Panc1 (cell line): ENCODE measurements at places on chromosomes 12 and 14. TPM values are rescaled to one million over a fixed set of nuclear protein-coding genes. Genes with fewer than 3 reads are reported as not detected.

DNA sequence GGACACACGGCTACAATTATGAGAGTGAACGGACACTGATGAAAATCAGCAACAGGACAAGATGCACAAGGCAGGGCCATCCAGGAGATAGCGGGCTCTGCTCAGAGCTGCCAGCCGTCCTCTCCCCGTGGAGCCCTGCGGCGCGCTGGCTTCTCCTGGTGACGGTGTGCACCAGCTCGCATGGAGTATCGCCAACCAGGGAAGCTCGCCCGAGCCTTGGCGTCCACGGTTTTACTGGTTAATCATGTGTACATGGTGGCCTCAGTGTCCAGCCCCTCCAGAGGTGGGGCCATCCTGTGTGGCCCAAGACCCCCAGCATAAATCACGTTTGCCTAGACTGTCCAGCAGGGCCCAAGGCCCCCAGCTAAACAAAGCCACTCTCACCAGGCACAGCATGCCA lies 31.2 kb upstream of the DYNC1H1 start:
- no peak for DNase-seq

DNA sequence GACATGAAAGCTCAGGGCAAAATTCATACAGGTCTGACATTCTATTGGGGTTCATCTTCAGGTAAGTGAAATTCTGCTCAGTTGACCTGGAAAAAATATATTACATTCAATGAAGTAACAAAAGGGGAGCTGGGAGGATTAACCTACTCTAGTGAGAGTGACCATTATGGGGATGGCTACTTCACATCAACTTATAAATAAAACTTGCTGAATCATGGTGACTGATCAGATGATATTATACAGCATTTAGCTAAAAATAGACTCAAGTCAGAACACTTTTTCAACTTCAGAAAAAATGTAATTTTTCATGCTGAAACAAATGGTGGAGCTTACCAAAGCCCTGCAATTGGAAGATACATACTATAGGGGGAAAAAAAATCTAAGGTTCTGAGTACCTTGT lies 800.2 kb downstream of the FSCB start:
- DNase-seq: no peak

DNA sequence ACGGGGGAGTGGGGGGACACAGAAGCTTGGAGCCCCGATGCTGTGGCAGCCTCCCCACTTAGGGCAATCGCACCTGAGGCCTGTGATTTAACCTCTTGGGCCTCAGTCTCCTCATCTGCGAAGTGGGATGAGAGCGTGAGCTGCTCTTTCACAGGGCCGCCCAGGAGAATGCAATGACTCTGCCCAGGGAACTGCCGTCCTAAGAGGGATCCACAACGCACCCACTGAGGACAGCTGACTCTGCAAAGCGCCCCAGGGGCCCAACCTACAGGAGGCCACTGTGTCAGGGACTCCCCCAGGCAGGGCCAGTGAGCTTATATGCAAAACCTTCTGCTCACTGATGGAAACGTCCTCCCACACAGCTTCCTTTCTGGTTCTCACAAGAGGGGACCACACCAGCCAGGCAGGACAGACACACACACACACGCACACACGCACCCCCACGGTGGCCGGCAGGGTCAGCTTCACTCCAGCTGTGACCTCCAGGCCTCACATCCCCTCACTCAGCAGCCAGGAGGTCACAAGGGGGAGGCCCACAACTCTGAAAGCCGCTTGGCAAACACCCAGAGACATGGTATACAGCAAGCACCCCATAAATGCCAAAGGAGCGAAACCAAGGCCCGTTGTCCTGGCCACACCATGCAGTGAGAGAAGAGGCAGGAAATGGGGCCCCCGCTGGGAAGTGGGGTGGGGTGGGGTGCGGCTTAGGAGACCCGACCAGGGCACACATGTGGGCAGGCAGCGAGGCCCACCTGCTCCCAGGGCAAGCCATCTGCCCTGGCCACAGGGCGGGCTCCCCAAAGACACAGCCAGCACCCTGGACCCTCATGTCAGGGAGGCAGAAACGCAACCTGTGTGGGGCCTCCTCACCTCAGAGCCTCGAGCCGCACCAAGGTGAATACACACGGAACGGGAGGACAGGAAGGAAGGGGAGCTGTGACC lies 73.3 kb downstream of the NCOR2 start:
- no peak for DNase-seq

GRCh38 chr14:92380131-92380530 lies 57.2 kb downstream of the SLC24A4 start:
- DNase-seq: no peak

GRCh38 chr14:94921882-94922585 lies 152.1 kb upstream of the GSC start:
- no peak for DNase-seq

- DNase-seq: no peak
Measured at GRCh38 chr12:117165342-117165741, 24.9 kb downstream of the FBXO21 start.

DNA sequence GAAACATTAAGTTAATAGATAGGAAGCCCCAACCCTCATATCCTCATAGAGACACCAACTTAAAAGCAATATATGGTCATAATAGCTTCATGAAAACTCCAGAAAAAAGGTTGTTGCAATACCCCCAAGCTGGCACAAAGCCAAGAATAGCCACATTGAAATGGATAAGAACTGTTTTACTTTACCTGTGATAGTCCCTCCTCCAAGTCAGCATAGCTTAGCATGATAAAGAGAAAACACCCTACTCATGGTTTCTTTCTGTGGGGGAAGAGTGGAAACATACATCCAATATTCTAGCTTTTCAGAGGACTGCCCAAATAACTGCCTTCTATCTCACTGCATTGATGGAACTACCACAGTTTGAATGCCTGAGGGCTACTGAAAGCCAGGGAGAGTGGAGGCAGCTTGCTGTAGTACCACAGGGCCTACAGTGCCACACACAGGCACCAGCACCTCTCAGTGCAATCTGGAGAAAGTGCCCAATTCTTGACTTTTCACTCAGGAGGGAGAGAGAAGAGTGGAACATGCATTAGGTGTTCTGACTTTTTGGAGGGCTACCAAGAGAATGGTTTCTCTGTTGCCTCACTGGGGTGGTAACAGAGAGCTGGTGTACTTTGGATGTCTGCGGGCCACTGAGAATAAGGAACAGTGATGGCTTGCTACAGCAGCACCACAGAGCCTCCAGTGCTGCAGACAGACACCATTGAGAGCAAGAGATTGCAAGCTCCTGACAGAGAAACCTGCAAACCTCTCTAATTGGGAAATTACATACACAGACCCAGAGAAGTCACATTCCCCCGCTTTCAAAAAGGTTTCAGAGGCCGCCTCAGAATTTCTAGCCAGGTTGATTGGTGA lies 157.1 kb upstream of the GARIN2 start:
- DNase-seq: no peak

The GPR162 gene
- 1.3 TPM for total RNA-seq

DNA sequence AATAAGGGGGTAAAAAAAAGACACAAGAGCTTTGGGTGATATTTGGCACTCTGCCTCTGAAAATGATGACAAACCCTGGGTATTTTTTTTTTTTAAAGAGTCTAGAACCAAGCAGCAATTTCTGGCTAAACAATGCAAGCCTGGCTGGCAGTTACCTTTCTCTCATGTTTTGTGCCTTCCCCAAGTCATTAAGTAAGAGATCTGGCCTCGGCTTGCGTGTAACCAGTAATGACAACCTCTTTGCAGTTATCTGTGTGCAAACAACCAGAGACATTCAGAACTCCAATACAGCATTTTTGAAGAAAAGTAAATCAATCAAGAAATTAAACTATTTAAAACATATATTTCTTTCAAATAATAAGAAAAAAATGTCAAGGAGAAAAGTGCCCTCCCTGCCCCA lies 167.5 kb downstream of the KCNC2 start:
- DNase-seq: no peak

DNA sequence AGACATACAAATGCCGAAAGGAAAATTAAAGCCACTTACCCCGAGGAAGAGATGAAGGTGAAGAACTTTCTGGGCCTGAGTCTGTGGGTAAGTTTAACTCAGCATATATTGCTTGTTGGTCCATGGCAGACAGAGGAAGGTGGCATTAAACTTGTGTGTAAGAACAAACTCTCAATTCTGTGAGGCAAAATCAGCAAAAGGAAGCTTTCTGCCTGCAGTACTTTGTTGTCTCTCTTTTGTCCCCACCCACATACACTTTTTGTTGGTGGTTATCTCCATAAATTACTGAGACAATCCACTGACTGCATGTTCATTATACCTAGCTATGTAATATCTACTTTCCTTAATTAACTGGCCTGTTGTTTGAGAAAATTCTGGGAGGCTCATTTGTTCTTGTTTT lies at the start of gene KLRB1:
Gene KLRB1, minus strand, starts transcription at position 201 of the 400 bp plus-strand sequence. Its CDS starts 77 bp downstream, at position 124.
- no peak for DNase-seq

DNA sequence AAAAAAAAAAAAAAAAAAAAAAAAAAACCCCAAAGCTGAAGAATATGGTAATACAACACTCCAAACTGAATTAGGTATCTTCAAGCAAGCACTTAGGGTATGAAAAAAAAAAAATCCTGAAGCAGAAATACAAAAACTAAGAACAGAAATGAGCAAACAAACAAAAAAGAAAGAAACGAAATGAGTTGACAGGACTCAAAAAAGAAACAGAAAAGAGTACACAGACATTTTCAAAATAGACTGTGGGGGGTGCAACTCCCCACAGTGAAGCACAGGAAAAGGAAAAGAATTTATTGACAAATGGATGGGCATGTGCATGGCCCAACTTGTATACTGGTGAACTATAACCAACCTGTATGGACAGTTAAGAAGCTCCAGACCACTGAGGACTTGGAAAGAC lies 24.6 kb downstream of the RPS6KA5 start:
- DNase-seq: no peak

The BHLHE41 gene
- 147 TPM for total RNA-seq

The RNF212B gene
- total RNA-seq: not detected

DNA sequence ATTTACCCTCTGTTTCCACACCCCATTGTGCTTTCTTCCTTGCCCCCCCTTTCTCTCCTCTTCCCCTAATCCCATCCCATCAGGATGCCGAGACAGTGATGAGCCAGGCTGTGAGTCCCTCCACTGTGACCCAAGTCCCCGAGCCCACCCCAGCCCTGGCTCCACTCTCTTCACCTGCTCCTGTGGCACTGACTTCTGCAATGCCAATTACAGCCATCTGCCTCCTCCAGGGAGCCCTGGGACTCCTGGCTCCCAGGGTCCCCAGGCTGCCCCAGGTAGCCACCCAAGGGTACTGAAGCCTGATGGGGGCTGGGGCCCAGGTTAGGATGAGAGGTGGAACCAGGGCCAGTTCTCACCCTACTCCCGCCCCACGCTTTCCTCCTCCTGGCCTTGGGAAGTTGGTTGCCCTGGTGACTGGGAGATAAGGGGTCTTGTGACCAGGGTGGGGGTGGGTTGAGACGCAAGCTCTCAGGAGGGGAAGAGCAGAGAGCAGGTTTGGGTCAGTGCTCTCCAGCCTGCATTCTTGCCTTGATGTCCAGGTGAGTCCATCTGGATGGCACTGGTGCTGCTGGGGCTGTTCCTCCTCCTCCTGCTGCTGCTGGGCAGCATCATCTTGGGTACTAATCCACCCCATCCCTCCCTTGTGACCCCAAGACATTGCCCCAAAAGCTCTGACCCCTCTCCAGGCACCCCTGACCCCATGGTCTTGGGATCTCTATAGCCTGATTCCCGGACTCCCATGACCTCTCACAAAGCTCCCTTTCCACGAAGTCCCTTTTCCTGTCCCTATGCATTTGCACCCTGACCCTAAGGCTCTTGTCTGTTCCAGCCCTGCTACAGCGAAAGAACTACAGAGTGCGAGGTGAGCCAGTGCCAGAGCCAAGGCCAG lies 1.2 kb downstream of the AMHR2 start:
- DNase-seq: no peak

GRCh38 chr12:48978741-48979601 lies 849 bp downstream of the WNT1 start:
- no peak for DNase-seq

- DNase-seq: no peak
Measured at GRCh38 chr12:53051881-53052412, 2.1 kb downstream of the TNS2 start.
